Activated T-helper 2 cell treated with anti-CD3 and anti-CD28 coated beads, Interferon-gamma antibody, Interleukin-2, Interleukin-4, amounts not matched to agents 10 μg/mL and 5 μg/mL and 100 μg/mL, durations not matched to agents 14 hours and 24 hours and 36 hours (primary cell): ENCODE measurements at places on chromosomes 16 and 17.

GRCh38 chr17:63611354-63611753, 10.7 kb downstream of the TACO1 start:
- no peak for DNase-seq

DNA sequence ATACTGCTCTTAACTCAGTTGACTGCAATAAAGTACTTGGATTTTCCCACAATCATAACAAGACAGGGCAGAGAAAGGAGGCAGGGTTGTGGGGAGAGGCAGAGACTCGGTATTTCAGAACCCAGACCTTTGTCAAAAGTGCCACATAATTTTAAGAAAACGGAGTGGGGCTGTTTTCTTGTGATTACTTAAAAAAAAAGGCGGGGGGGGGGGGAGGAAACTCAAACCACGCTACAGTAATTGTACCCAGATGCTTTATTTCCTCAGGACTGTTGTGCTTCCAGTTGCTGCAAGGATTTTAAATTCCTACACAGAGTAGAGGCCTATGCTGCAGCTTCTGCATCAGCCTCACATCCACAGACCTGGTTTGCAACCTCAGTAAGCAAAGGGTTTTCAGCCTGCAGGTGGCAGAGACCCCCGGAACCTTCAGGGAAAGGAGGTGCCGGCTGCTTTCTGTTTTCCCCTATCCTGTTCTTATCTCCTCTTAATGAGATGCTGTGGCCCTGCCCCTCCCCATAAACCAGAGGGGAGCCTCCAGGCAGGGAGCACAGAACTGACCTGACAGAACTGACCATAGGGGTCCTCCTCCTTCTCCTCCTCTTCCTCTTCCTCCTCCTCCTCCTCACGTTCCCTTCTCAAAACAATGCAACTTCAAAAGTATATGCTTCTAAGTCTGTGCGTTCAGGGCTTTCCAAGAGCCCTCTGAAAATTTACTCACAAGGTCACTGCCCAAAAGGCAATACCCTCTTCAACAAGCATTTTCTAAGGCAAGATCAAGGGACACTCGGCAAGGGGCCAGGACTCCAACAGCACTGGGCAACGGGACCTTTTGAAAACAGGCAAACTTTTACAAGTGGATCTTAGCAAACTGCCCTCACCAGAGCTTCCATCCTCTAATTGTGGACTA, 7.5 kb downstream of the AXIN2 start:
- no peak for DNase-seq

- DNase-seq = no peak
Measured at GRCh38 chr17:17670701-17671305, 10.5 kb upstream of the RAI1 start.

DNA sequence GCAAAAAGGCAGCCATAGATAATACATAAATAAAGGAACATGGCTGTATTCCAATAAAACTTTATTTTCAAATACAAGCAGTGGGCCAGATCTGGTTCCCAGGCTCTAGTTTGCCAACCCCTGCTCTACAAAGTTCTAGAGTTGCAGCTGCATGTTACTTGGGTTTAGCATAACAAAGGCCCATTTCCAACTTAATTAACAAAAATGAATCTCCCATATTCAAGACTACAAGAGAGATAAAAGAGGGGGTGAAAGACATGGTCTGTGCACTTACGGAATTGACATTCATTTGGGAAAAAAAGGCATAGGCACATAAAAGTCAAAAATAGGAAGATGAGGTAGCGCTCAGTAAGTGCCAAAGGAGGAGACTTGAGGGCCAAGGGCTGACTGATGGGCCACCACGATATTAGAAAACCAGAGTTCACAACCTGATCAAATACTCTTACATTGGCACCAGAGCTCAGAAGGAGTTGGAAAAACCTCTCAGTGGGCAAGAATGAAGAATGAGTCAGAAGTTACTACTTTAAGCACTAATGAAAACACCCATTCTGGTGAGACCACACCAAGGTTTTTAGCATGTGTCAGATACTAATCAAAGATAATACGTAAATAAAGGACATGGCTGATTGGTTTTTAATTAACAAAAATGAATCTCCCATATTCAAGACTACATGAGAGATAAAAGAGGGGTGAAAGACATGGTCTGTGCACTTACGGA, 164.0 kb downstream of the VPS53 start:
- DNase-seq = no peak

GRCh38 chr17:82116246-82116645, 18.2 kb upstream of the FASN start:
- DNase-seq = no peak

DNA sequence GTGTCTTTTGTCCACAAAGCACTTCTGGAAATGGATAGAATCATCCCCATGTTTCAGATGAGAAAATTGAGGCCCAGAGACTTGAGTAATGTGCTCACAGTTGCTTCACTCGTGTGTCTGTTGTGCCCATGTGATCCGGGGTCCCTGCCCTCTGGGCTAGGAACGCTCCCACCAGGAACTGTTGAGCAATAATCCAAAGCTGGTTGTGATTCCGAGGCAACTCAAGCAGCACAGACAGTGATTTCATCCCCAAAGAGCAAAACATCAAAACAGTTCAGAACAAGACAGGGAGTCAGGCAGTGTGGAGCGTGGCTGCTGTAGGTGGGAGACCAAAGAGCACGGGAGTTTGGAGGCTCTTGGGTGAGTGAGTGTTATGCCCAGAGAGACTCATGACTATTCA, 205.0 kb upstream of the ASIC2 start:
- DNase-seq = no peak

GRCh38 chr17:29158488-29159275, 21.5 kb downstream of the MYO18A start:
- DNase-seq = no peak

GRCh38 chr17:19785854-19786253, 37.8 kb upstream of the ALDH3A1 start:
- DNase-seq = no peak

DNA sequence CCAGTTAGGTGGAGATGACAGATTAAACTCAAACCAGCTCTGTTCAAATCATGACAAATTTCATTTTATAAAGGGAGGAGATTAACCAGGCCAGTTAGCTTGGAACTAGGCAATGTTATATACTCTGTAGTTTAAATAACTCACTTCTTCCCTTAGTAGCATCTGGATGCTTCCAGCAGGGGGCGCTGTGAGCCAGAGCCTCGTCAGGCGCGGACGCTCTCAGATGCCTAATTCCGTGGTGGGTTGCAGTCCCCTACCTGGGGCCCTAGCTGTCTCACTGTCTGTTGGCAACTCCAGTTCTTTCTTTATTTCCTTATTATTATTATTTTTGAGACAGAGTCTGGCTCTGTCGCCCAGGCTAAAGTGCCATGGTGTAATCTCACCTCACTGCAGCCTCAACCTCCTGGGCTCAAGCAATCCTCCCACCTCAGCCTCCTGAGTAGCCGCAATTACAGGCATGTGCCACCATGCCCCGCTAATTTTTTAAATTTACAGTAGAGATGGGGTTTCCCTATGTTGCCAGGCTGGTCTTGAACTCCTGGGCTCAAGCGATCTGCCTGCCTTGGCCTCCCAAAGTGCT, 17.3 kb upstream of the WFDC1 start:
- DNase-seq = peak; percentile 57

- DNase-seq = no peak
Measured at GRCh38 chr16:68411086-68411485, 37.2 kb downstream of the SMPD3 start.

- no peak for DNase-seq
Measured at GRCh38 chr17:3818786-3819185, 17.8 kb upstream of the ITGAE start.

DNA sequence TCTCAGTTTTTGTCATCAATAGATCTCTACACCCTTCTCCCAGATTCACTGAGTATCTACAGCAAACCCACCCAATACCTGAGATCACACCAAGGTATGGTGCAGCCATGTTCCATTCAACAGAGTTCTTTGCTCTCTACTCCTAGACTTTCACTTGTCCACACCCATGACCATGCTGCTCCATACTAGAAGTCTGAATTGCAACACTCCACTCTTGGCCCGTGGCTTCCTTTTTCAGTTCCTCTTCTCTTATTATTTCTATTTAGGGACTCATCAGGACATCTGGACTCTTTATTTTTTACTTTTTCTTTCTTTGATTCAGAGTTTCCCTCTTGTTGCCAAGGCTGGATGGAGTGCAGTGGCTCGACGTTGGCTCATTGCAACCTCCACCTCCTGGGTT, 37.1 kb downstream of the YWHAE start:
- no peak for DNase-seq

- DNase-seq = no peak
Measured at GRCh38 chr16:73205153-73205886, 157.4 kb upstream of the ZFHX3 start.

GRCh38 chr17:32998111-32998886, 6.7 kb downstream of the SPACA3 start:
- DNase-seq = peak; percentile 61

- no peak for DNase-seq
Measured at GRCh38 chr16:84190731-84191388, at the start of gene ADAD2. TSS of gene ADAD2 (plus strand) at chr16:84191157. CDS start at chr16:84191231, 74 bp downstream.

DNA sequence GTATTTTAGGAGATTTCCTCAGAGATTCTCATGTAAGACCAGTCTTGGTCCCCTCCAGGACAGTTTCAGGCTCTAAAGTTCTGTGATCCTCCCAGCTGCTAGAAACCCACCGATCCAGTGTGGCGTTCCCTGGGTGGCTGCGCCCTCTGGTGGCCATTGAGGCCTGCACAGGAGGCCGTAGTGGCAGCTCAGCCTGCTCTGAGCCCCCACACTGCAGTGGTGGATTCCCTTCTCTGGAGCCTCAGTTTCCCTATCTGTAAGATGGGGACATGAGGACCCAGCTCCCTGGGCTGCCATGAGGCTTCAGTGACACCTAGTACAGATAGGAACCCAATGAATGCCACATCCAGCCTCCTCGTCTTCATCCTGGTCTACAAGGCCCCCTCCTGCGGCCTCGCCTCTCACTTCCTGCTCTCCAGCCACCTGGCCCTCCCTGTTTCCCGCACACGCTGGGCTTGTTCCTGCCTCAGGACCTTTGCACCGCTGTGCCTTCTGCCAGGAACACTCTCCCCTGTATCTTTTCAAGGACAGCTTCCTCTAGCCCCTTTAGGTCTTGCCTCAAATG, 16.5 kb downstream of the CCDC102A start:
- peak; percentile 62 for DNase-seq

- DNase-seq = no peak
Measured at GRCh38 chr16:69340095-69340644, 598 bp downstream of the NIP7 start.

GRCh38 chr17:6569370-6570285, 13.3 kb upstream of the PITPNM3 start:
- DNase-seq = no peak

DNA sequence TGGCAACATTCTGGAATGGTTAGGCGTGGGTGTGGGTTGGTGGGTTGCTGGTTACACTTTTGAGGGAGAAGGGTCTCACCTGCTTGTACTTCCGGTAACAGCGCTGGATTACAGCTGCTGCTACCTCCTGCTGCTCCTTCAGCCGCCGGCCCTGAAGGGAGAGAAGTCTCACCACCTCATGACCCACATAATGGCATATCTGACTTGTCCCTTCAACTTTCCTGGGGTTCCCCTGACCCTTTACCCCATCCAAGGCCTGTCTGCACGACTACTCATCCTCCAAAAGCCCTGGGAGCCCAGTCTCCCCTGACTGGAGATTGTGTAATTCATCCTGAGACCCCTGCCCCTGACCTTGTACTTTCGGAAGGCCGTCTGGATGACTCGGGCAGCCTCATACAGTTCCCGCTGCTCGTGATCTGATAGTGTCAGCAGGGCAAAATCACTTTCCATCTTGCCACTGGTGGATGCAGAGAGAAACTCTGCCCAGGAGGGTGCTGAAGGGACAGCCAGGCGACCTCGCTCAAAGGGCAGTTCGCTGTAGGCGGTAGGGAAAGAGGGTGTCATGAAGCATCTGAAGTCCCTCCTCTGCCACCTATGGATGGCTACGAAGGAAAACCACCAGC, 2.0 kb upstream of the SPAG7 start:
- no peak for DNase-seq

- no peak for DNase-seq
Measured at GRCh38 chr16:87592018-87592712, 10.1 kb upstream of the JPH3 start.

DNA sequence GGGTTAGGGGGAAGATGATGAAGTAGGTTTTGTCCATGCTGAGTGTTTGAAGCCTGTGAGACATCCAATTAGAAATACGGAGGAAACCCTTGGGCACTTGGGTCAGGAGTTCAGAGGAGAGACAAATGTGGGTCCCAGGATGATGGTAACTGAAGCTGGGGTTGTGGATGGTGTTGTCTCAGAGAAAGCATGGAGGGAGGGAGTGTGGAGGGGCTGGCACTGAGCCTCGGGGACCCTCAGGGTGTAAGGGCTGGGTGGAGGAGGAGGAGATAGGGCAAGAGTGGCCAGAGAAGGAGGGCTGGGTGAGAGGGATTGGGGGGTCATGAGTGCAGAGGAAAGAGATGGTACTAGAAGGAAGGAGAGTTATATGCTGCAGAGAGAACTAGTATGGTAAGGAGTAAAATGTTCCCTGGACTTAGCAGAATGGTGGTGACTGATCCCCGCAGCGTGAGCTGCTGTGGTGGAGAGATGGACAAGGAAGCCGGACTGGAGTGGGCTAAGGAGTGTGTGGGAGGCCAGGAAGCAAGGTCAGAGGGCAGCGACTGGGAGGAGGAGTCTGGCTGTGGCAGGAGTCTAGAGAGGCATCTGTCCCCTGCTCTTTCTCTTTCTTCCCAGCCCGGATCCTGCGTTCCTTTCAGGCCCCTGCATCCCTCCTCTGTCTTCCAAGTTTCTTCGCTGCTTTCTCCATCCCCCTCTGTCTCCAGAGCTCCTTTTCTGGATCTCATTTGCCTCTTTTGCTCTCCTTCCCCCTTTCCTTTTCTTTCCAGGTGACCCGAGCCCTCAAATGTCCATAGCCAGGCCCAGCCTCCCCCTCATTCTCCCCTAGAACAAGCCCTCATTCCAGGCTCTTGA, 3.9 kb upstream of the COL1A1 start:
- DNase-seq = no peak

DNA sequence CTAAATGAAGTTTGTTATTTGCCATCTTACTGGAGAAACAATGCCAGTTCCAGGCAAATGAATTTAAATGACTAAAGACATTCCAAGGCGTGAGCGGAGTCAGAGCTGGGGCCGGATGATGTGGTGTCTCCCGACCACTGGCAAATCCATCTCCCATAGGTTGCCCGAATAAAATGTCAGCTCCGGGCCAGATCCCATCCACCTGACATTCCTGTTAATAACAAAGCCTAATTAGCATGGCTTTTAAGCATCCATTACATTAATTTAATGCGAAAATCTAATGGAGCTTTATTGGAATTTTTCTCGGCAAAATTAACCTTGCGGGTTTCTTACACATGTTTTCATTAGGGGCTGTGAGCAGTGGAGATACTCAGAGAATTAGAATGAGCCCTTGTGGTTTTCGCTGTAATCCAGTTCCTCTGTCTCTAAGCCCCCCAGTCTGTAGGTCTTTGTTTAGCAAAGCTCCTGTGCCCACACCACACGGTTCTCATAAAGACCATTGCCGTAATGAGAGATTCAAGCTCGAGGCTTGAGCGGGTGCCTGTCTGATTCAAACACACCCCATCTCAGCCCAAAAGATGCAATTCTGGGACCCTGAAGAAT, 123.3 kb downstream of the CCT6B start:
- DNase-seq = no peak
